Endodermal cell (in vitro differentiated cells): ENCODE measurements at places on chromosomes 16 and 17. TPM values are rescaled to one million over a fixed set of nuclear protein-coding genes. Genes with fewer than 3 reads are reported as not detected.

The KRT25 gene
- not detected in 2 replicates for total RNA-seq

The GDPD1 gene
- 23.2 and 23.3 TPM in 2 replicates for total RNA-seq

The RAB40C gene
- total RNA-seq = 18.8 and 21.3 TPM in 2 replicates

DNA sequence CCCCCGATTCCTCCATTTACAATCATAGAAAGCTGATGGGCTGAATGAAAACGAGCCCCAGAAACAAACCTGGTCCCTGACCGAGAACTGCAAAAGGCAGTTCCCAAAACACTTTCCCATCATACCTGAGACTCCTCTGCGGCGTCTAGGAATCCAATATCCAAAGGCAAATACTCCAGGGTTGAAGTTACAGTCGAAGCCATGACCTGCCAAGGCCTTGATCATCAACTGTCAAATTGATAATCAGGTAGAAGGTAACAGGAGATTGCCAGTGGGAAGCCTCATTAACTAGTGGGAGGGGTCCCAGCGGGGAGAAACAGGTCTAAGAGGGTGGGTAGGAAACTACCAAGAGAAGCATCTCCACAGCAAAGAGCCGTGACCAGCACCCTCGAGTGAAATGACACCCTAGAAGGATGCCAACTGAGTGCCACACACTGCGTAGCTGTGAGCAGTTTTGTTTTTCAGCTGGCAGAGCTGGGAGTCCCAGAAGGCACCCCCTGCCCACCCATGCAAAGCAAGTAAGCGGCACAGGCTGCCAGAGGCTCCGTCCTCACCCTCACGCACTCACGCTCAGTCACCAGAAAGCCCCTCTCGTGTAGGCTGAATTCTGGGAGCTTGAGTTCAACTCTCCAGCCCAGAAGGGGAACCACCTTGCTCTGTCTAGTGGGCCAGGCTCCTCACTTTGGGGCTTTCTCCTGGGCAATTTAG lies 146.1 kb downstream of the GAS7 start:
- no peak for DNase-seq

GRCh38 chr16:71552698-71553503 lies 24.0 kb downstream of the TAT start:
- DNase-seq = peak; percentile 59

DNA sequence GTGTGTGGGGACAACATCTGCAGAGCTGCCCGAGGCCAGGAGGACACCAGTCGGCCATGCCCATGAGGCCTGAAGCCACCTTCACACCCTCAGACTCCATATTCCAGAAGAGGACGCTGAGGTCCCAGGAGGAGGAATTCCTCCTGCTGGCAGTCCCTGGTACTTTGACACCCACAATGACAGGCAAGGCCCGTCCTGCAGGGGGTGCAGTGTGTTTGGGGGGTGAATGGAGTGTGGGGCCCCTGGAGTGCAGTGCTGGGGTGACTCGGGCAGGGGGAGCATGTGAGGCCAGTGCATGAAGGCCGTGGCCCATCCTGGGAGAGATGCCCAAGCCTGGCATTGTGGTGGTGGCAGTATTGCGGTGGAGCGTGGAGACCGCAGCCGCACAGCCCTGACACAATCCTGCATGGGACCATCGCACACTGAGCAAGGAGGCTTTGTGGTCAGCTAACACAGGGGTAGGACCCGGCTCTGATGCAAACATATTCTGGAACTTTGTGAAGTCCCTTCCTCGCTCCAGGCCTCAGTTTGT lies 52.2 kb downstream of the ZDHHC7 start:
- peak; percentile 72 for DNase-seq

DNA sequence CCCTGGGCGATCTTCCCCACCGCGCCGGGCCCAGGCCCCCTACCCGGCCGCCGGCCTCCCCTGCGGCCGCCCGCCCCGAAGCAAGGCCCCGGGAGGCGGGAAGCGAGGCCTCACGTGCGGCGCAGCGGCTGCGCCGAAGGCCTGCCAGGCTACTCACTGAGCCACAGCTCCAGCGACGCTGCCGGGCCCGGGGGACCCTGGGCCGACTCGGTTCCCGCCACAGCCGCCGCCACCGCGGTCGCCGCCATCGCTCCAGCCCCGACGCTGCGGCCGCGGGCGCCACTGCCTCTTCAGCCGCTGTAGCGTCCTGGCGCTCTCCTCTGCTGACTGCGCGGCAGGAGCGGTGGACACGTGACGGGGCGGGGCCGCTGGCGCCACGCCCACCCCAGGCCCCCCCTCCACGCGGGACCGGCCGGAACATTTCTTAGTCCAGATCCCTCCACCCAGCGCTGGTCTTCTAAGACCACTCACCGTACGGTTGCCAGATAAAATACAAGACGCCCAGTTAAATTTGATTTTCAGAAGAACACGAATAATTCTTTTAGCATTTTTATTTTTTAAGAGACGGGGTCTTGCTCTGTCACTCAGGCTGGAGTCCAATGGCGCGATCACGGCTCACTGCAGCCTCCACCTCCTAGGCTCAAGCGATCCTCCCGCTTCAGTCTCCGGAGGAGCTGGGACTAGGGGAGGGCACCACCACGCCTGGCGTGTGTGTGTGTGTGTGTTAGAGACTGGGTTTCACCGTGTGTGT lies at the start of gene GGA2:
Gene GGA2, minus strand, starts transcription at position 331 of the 751 bp plus-strand sequence. Its CDS starts 83 bp downstream, at position 248.
- peak; percentile 91 for DNase-seq

GRCh38 chr16:68342620-68343019 lies 31.8 kb downstream of the PRMT7 start:
- DNase-seq = no peak

- no peak for DNase-seq
These were observed 160.7 kb downstream of the IRX5 start for GRCh38 chr16:55091213-55091870.

- peak; percentile 55 for DNase-seq
These were observed 1.3 kb downstream of the NQO1 start for GRCh38 chr16:69724981-69725479.
